ENCODE measurements at places on chromosomes 11 and 22.

GRCh38 chr22:45553351-45554039 lies 50.8 kb downstream of the FBLN1 start:
- no peak overlapping the region for H3K4me3 ChIP-seq
- H3K27me3 ChIP-seq = no peaks in the 10 kb centered on the region
- peaks cover 30% of the 10 kb centered on the region for H3K4me1 ChIP-seq

GRCh38 chr22:46373159-46373558 lies 37.6 kb downstream of the TRMU start:
- H3K27me3 ChIP-seq = no peaks in the 10 kb centered on the region
- DNase-seq = no peak
- H3K4me3 ChIP-seq = no peak overlapping the region

DNA sequence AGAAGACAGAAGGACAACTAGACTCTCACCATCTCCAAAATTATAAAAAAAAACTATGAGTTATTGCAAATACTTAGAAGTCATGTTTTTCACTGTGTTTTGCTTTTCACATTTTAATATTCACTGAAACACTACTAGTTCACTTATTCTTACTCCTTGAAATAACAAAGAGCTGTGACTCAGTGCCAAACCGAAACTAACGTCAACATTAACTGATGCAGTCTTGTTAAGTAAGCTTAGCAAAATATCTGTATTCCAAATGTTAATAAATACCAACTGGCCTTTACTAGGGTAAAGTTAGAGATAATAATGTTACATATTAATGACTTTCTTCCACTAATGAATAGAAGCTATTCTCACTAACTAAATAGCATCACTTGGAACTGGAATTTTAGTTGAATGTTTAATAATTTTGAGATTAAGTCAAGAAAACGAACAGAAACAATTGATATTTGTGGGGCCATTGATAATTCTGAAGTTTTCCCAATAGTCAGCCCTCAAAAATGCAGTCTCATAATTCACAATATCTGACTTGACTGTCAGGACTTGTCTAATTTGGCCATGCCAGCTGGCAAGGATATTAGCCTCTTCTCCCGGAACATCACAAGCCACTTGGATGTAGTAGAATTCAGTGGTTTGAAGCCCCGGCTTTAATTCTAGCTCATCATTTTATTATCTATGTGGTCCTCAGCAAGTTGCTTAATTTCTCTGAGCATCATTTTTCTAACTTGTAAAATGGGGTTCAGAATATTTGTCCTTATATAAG lies 230.1 kb upstream of the DDI1 start:
- H3K4me1 ChIP-seq = no peaks in the 10 kb centered on the region
- peak; percentile 91 for DNase-seq
- H3K36me3 ChIP-seq = no peaks in the 10 kb centered on the region
- no peak overlapping the region for H3K4me3 ChIP-seq
- no peaks in the 10 kb centered on the region for H3K27me3 ChIP-seq

DNA sequence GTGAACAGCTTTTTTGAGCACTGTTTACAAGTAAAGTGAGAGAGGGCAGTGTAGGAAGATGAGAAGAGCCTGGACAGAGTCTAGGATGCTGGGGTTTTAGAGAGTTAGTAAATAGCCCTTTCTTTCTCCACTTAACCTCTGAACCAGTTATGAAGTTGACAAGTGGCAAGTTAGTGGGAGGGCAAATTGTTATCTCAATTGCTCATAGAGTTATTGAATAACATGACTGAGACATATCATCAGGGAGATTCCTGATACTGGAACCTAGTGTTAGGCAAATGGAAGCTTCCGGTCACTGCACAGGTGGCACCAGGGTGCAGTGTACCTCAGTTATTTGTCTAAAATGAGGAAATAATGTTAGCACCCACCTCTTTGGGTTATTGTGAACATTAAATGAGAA lies 57.8 kb upstream of the PTPN5 start:
- no peak overlapping the region for H3K27ac ChIP-seq
- H3K27me3 ChIP-seq = no peaks in the 10 kb centered on the region
- no peak for DNase-seq
- H3K4me1 ChIP-seq = no peaks in the 10 kb centered on the region
- no peaks in the 10 kb centered on the region for H3K36me3 ChIP-seq

GRCh38 chr11:85755285-85755684 lies 55.7 kb downstream of the SYTL2 start:
- DNase-seq = no peak
- no peaks in the 10 kb centered on the region for H3K27me3 ChIP-seq
- no peaks in the 10 kb centered on the region for H3K36me3 ChIP-seq
- peaks cover 4% of the 10 kb centered on the region for H3K4me1 ChIP-seq
- no peak overlapping the region for H3K27ac ChIP-seq

DNA sequence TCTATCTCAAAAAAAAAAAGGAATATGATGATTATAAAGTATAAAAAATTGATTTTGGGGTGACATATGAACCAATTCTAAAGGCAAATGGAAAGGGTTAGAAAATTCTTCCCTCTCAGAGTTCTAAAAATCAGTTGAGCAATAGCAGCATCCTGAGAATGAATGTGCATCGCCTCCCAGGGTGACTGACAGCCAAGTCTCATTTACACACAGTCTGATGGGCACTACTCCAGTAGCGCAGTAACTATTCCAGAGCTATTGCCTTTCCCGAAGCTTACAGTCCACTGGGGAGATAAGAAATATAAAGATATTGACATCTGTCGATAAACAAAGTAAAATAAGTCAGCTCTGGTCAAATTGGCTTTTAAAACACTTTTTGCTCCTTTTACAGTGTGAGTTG lies 32.3 kb upstream of the SORL1 start:
- H3K4me1 ChIP-seq = no peaks in the 10 kb centered on the region
- no peak for DNase-seq
- H3K36me3 ChIP-seq = no peaks in the 10 kb centered on the region
- H3K27me3 ChIP-seq = peaks cover 4% of the 10 kb centered on the region
- H3K4me3 ChIP-seq = no peak overlapping the region

- H3K27me3 ChIP-seq = no peaks in the 10 kb centered on the region
- no peak overlapping the region for H3K27ac ChIP-seq
- DNase-seq = peak; percentile 74
- peaks cover 4% of the 10 kb centered on the region for H3K4me1 ChIP-seq
- no peak overlapping the region for H3K4me3 ChIP-seq
Observed at GRCh38 chr11:86438685-86439084, 64.0 kb downstream of the CCDC81 start.

DNA sequence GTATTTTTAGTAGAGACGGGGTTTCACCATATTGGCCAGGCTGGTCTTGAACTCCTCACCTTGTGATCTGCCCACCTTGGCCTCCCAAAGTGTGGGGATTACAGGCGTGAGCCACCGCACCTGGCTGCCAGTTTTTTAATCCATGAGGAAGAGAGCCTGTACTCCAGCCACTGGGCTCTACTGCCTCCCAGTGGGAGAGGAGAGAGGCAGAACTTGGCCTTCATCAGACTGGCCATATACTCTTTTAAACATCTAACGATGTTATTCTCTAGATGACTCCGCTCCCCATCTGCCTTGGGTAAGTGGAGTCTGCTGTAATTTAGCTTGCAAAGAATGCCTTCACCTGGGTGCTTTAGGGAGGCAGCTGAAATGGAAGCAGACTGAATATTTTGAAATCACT lies 34.6 kb downstream of the SLC6A5 start:
- H3K36me3 ChIP-seq = no peaks in the 10 kb centered on the region
- H3K27ac ChIP-seq = no peak overlapping the region
- no peak overlapping the region for H3K4me3 ChIP-seq
- no peaks in the 10 kb centered on the region for H3K27me3 ChIP-seq
- H3K4me1 ChIP-seq = no peaks in the 10 kb centered on the region

- H3K27ac ChIP-seq = no peak overlapping the region
- H3K4me1 ChIP-seq = peaks cover 6% of the 10 kb centered on the region
- H3K4me3 ChIP-seq = no peak overlapping the region
Observed at GRCh38 chr11:10648871-10649270, 44.7 kb downstream of the IRAG1 start.
